ENCODE measurements at places on chromosomes 2 and 18.
A peak's percentile ranks its signal among the peaks of the same experiment; 100 is the strongest.

GRCh38 chr2:215427585-215427984 is 8.3 kb downstream of the FN1 start:
- DNase-seq = no peak

GRCh38 chr18:4720518-4720917 is 265.4 kb upstream of the DLGAP1 start:
- no peak for DNase-seq

GRCh38 chr2:48496849-48497248 is 33.1 kb upstream of the STON1 start:
- DNase-seq = no peak

GRCh38 chr18:79438898-79439627 is 43.3 kb downstream of the NFATC1 start:
- DNase-seq = peak; percentile 25

- DNase-seq = peak; percentile 61
Measured at GRCh38 chr2:101516823-101517690, 42.1 kb upstream of the RFX8 start.

DNA sequence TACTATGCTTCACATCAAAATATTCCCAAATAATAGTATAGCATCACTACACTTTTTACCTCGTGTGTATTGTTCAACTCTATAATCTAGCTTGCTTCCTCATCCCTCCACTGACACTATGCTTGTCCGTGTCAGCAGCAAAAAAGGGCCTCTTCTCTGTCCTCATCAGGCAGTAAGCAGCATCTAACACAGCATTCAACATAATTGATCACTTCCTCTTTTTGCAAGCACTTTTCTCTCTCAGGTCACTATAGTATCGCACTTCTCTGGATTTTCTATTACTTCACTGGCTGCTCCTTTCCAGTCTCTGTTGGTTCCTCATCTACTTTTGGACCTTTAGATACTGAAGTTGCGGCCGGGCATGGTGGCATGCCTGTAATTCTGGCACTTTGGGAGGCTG is 64.9 kb upstream of the ZSWIM2 start:
- DNase-seq = no peak

DNA sequence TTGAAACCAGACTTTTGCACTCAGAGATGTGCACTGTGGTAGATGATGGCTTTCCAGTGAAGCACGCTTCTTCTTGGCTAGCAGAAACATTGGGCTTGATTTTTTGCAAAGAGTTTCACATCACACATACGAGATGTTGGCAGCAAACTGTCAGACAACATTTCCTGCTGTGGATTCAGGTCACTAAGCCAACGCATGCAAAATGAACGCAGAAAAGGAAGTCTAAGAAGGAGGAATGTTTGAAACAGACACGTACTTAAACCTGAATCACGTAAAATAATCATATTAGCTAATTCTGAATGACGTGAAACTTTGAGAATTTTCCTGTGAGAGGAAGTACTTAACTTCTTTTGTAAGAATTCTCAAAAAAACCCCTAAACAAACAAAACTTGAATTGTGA is 88.1 kb downstream of the EPB41L3 start:
- peak; percentile 6 for DNase-seq

DNA sequence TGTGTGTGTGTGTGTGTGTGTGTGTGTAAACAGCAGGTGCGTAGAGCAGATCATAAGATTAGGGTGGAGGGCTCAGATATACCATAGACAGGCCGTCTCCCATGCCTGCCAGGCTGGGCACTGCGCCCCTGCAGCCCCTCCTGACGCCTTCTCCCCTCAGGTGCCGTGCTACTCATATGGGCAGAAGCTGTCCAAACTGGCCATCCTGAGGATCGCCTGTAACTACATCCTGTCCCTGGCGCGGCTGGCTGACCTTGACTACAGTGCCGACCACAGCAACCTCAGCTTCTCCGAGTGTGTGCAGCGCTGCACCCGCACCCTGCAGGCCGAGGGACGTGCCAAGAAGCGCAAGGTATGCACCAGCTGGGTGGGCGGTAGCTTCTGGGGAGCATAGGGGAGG is 10.0 kb downstream of the ATOH8 start:
- DNase-seq = no peak

DNA sequence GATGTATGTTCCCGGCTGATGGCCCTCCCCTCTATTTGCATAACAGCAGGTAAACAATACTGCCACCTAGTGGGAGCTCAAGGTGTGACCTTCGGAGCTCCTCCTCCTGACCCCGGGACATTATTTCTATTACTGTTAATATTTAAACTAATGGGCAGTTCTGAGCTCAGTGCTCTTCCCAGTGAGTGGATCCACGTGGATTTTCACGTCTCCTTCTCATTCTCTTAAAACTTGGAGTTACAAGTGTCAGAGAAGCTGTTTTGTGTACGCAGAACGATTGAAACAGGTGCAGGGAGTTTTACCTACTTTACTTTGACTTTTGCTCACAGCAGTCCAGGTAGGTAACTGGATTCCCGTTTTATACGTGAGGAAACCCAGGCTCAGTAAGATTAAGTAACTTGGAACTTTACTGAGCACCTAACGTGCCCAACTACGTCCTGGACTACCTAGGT is 127.3 kb downstream of the PRKCE start:
- DNase-seq = peak; percentile 80

- DNase-seq = no peak
Measured at GRCh38 chr2:194883711-194884110, 773.3 kb upstream of the SLC39A10 start.

- peak; percentile 15 for DNase-seq
Measured at GRCh38 chr18:3037423-3037915, 24.5 kb upstream of the LPIN2 start.
